Brain (organoid and tissue), 16 donors: ENCODE measurements at places on chromosomes 16 and 17.

- no peak for DNase-seq
These were observed 13.7 kb upstream of the KRT23 start for GRCh38 chr17:40951011-40951622.

- DNase-seq = no peak
These were observed 32.0 kb downstream of the LRRC75A start for GRCh38 chr17:16459855-16460550.

GRCh38 chr17:40605306-40605705, 40.0 kb upstream of the CCR7 start:
- no peak for DNase-seq

DNA sequence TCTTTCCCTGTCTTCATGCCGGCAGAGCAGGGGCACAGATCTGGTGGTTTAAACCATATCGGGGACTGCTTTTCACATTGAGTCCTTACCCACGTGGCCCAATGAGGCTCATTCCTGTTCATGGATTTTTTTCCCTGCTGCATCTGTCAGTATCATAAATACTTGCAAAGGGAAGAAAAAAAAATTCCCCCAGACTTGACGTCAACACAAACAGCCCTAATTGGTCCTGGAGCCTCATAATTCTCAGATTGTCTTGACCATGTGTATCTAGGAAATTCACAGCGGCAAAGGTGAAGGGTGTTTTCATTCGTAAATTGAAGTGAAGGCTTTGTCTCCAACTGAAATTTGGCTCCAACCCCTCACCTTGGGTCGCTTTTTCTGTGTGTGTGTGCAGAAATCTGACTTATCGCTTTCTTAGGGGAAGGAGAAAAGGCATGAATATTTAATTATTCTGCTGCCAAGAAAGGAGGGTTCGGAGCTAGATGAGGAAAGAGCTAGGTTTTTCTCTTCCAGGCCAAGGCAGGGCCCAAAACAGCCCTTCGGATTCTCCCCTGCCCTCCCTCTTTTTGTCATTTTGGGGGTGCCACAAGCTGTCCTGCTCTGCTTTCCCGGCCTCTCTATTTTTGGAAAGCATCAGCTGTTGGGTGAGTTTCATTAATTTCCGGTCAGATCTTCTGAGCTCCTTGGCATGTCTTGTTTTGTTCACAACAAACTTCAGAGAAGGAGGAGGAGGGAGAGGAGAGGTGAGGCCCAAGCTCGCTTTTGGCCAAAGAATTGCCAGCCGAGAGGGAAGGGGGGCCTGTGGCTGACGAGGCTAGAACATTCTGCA, 17.8 kb upstream of the CIBAR2 start:
- DNase-seq = no peak

- no peak for DNase-seq
These were observed 240.7 kb downstream of the CDH13 start for GRCh38 chr16:82867485-82867884.
